Colonic mucosa (tissue), 4 donors: ENCODE measurements at places on chromosomes 16 and 17.

GRCh38 chr17:3157218-3157617 lies 29.9 kb upstream of the OR1G1 start:
- no peak for DNase-seq

DNA sequence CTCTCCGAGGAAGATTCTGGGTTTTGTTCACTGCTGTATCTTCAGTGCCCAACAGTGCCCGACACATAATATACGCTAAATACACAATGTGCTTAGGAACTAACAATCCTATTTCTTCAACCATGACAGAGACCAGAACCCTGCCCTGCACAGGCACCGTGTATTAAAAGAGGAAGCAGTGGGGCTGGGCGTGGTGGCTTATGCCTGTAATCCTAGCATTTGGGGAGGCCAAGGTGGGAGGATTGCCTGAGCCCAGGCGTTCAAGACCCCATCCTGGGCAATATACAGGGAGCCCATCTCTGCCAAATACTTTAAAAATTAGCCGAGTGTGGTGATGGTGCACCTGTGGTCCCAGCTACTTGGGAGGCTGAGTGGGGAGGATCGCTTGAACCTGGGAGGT lies 19.3 kb downstream of the ARL2BP start:
- no peak for DNase-seq

DNA sequence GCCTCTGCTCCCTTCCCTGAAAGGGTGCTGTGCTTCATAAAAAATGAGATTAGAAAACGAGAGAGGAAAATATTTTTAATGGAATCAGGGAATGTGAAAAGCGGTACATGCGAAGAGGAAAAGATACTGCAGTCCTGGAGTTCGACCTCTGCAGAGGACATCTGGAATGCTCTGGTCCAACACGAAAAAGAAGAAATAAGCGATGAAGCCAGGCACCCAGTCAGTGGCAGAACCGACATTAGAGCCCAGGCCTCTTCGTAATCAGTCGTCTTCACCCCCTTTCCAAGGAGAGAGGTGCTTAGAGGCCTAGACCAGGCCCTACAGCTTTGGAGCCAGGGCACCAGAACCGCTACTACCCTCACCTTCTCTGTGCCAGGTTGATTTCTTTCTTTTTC lies 459 bp upstream of the MARCHF10 start:
- DNase-seq: no peak

DNA sequence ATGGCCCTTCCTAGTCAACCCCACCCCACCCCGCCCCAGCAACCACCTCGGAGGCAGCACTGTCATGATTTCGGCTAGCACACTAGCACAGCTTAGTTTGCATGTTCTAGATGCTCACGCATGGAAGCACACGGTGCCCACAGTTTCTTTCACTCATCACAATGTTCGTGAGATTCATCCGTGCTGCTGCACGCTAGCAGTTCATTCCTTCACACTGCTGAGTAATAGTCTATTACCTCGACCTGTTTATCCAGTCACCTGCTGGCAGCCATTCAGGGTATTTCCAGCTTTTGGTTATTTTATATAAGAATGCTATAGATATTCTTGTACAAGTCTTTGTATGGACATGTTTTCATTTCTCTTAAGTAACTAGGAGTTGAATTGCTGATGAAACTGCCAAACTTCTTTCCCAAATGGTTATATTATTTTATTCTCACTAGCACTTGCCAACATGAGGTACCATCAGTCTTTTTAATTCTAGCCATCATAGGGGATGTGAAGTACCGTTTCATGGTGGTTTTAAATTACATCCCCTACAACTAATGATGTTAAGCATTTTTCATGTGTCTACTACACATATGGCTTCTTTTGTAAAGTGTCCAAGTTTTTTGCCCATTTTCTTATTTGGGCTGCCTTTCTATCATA lies 75.7 kb downstream of the CYTH1 start:
- no peak for DNase-seq

- peak; percentile 35 for DNase-seq
These were observed 8.0 kb upstream of the WFDC1 start for GRCh38 chr16:84286578-84287240.

GRCh38 chr16:8796469-8797363 lies 723 bp downstream of the TMEM186 start:
- no peak for DNase-seq

GRCh38 chr16:58236831-58237230 lies 38.9 kb upstream of the CSNK2A2 start:
- no peak for DNase-seq

DNA sequence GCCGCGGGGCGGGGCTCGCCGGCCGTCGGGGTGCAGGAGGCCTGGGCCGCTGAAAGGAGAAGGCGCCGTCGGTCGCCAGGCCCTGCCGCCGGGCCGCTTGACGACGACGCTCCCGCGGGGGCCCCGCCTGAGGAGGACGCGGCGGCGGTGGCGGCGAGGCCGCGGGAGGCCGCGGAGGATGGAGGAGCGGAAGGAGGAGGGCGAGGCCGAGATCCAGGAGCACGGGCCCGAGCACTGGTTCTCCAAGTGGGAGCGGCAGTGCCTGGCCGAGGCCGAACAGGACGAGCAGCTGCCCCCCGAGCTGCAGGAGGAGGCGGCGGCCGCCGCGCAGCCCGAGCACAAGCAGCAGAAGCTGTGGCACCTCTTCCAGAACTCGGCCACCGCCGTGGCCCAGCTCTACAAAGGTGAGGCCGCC lies 430 bp downstream of the HAPSTR1 start:
- DNase-seq: peak; percentile 42

GRCh38 chr16:17313085-17313611 lies 157.6 kb downstream of the XYLT1 start:
- DNase-seq: peak; percentile 29

- DNase-seq: no peak
These were observed 5.2 kb downstream of the CACNA1G start for GRCh38 chr17:50565402-50566350.

DNA sequence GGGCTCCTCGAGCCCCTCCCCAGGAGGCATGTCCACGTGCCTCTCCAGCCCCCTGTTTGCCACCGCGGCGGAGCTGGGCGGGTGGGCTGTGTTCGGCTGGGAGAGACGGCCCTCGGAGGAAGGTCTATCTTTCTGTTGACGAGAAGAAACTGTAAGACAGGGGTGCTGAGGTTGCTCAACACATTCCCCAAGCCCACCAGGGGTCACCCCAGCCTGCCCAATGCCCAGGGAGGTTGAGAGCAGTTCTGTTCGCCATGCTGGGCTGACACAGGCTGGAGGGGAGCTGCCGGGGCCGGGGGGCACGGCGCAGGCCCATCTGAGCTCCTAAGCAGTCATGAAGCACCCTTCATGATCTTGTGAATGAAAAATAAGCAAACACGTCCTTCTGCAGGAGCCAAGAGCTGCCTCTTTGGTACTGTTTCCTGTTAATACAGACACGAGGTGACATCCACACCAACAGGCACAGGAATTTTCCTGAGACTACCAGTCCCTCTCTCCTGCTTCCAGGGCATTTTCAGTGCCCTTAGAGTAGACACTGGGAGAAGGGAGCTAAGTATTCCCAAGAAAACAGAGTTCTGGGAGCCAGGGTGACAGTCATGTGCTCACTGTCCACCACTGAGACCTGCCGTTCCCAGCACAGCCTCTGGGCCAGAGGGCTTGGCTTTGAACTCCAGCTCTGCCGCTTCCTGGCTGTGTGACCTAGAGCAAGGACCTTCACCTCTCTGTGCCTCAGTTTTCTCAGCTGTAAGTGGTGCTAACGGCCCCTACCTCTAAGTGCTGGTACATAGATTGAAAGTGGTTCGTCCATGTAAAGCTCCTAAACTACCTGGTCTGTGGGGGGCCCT lies 9.2 kb downstream of the UBALD2 start:
- DNase-seq: no peak

DNA sequence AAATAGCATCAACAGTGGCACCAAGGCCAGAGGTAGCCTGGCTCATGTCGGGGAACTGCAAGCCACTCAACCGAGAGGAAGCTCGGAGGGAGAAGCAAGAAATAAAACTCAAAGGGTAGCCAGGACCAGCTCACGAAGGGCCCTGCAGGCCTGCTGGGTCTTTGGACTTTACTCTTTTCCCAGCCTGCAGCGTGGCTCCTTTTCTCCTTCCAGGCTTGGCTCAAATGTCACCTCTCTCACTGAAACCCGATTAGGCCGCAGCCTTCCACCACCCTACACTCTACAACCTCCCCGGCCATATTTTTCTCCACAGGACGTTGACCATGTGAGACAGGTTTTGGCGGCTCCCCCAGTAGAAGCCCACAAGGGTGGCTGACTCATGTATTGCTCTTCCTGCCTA lies 38.1 kb downstream of the CALB2 start:
- DNase-seq: no peak

GRCh38 chr17:7834542-7834956 lies 532 bp downstream of the KDM6B start:
- DNase-seq: peak; percentile 88

DNA sequence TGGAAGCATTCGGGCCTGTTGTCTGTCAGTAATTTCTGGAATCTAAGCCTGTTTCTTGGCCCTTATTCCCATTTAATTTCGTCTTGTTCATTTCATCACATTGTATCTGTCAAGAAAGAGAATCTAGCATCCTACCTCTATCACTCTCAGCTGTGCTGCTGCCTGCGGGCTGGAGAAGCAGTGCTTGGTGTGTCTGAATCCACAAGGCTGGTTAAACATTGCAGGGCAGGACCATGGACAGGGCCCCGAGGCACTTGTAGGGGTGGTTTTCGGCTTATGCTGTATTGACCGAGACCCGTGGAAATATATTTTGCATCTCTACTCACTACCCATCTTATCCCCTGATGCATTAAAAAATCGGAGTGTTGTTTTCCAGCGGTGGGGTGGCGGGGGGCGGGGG lies 3.1 kb downstream of the RAB11FIP4 start:
- peak; percentile 38 for DNase-seq

- DNase-seq: no peak
These were observed 329 bp downstream of the KPNB1 start for GRCh38 chr17:47649972-47650524.

GRCh38 chr17:50182783-50183420 lies 17.1 kb downstream of the SGCA start:
- DNase-seq: no peak

GRCh38 chr16:78195797-78196196 lies 96.3 kb downstream of the WWOX start:
- no peak for DNase-seq
